ENCODE measurements at places on chromosomes 5 and 9.
A peak's percentile ranks its signal among the peaks of the same experiment; 100 is the strongest.

DNA sequence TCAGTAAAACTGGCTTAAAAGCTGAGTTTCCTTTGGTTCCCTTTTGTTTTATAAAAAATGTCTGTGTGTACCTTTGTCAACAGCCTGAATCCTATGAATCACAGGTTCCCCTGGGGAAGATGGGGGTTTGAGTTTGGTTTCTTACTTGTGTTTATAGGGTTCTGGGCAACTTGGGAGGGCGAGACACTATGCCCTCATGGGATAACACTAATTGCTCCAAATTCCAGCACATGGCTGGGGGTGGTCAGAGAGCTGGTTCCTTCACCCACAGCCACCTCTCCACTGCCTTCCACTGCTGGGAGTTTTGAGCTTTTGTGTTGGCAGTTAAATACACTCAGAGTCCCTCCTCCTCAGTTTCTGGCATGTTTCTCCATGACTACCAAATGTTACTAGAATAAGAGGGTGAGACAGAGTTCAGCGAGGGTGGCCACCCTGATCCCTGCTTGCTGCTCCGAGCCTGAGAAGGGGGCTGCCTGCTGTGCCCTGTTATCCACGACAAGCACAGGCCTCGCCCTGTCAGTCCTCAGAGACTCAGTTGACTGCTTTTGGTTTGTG is 83.0 kb upstream of the EPB41L4B start:
- no peak for DNase-seq

DNA sequence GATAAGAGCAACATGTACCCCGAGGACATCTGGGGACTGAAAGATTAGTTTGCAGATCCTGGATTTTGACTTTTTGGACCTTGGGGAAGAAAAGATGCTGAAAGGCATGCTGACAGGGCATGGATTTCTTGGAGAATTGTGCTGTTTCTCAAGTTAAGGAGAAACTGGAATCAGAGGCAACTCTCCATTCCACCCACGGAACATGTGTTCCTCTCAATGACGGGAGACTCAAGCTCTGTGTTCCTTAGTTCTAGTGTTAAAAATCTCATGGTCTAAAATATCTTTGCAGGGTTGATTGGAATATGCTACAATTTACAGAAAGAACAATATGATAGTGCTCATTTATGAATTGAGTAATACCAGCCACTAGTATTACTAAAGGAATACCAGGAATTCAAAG is 34.4 kb upstream of the CDH12 start:
- DNase-seq = no peak

DNA sequence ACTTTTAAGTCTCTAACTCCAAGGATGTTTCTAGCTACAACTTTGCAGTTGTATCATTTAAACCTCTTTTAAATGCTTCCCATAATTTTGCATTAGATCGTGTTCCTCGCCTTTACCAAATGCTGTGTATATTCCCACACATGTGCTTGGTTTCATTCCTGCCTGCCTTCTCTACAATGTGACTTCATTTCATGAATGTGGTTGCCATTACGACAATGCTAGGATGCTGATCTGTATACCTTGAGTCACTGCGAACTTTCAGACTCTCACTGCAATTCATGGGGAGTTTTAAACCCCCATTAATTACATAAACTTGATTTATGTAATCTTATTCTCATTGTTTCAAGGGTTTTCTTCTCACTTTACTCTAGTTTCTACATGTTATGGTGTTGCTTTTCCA is 50.3 kb downstream of the UBE2QL1 start:
- no peak for DNase-seq

GRCh38 chr5:40400245-40400644 is 279.5 kb upstream of the PTGER4 start:
- no peak for DNase-seq

DNA sequence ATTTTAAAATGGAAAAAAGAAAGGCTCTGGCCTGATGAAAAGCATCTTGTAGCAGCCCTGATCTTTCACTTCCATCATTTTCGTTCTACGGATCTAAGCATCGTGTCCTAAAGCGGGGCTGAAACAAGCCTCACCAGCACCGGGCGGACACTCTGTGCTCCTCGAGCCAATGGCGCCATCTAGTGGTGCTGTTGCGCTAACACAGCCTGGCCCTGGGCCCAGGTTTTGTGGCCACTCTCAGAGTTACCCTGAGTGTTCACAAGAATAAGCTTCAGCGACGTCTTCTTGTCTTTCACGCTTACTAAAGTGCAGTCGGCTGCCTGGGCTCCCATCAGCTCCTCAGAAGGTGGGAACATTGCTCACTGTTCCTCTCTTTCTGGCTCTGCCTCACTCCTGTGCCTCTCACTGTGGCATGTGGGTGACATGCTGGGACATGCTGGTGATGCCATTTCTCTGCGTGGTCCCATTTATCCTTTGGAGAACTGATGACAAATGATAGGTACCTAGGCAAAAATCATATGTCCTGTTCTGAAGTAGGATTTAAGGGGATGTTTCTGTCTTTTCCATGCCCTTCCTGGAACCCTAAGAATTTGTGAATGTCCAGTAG is 32.7 kb downstream of the DMRT3 start:
- peak; percentile 91 for DNase-seq

GRCh38 chr5:32392039-32392438 is 52.5 kb downstream of the ZFR start:
- DNase-seq = no peak

- DNase-seq = peak; percentile 71
Observed at GRCh38 chr9:28774433-28775235, 1201.4 kb upstream of the C9orf72 start.

GRCh38 chr9:99820685-99821395 is 845 bp upstream of the NR4A3 start:
- peak; percentile 86 for DNase-seq

GRCh38 chr9:107919263-107919662 is 429.7 kb upstream of the KLF4 start:
- no peak for DNase-seq

GRCh38 chr5:132668706-132669454 is 4.9 kb upstream of the IL4 start:
- no peak for DNase-seq

DNA sequence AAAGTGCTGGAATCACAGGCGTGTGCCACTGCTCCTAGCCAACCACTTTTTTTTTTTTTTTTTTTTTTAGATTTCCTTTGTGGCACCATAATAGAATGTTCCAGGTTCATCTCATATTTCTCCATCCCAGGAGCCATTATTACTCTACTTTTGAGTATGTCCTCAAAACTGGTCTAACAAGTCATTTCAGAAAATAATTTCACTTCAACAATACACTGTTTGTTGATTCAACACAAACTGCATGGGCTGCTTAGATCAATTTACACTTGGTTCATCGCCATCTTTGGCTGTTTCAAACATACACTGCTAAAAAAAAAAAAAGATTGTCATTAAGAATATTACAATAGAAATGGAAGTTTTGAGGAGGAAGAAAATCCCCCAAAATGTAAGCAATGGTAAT is 57.9 kb downstream of the CSNK1A1 start:
- DNase-seq = no peak

GRCh38 chr5:172506921-172507320 is 52.6 kb upstream of the SH3PXD2B start:
- no peak for DNase-seq
